Fibroblast of lung (primary cell): ENCODE measurements at places on chromosomes 1 and 21. TPM values are rescaled to one million over a fixed set of nuclear protein-coding genes. Genes with fewer than 3 reads are reported as not detected.
A peak's percentile ranks its signal among the peaks of the same experiment; 100 is the strongest.

DNA sequence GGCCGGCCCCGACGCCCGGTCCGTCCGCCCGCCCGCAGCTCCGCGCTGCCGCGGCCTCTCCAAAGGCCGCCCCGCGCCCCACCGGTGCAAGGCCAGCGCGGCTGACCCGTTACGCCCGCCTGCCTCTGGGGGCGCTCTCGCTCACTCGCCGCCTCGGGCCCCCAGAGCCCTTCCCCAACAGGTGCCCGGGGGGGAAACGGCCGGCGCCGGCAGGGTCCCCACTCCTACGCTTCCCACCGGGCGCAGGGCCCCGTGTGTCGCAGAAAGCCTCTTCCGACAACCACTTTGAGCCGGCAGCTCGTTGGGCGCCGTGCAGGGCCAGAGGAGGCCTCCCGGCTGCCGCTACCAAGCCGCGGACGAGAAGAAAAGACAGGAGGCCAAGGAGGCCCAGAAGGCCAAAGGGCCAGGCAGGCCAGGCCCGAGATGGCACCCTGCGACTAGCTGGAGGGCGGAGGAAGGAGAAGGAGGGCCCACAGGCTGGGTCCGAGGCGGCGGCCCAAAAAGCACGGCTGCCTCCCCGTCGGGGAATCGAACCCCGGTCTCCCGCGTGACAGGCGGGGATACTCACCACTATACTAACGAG is 64.9 kb upstream of the FCGR2A start:
- H3K27ac ChIP-seq = no peak overlapping the region
- DNase-seq = peak; percentile 51
- no peaks in the 10 kb centered on the region for H3K36me3 ChIP-seq
- no peaks in the 10 kb centered on the region for H3K27me3 ChIP-seq

DNA sequence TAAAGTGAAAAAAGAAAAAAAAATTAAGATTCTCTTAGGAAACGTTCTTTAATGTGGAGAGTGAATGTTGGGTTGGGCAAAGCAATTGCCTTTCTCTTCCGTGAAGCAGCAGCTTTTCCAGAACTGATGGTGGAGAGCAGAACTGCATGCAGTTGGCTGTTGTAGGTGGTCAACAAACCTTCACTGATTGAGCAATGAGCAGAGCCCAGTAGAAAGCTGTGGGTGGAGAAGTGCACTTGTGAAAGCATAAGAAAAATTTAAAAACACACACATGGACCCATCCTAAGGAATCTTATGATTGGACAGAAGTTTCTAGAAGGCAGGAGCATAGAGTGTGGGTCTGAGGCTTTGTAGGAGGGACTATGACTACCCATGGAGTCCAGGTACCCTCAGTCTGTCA is 4.5 kb downstream of the PRELP start:
- no peak overlapping the region for H3K4me3 ChIP-seq
- no peaks in the 10 kb centered on the region for H3K36me3 ChIP-seq
- peak overlapping the region; percentile 85 for H3K27ac ChIP-seq
- DNase-seq = peak; percentile 67
- H3K27me3 ChIP-seq = no peaks in the 10 kb centered on the region

GRCh38 chr1:224113545-224113917 is 380 bp upstream of the FBXO28 start:
- DNase-seq = no peak
- no peaks in the 10 kb centered on the region for H3K4me1 ChIP-seq
- H3K27me3 ChIP-seq = no peaks in the 10 kb centered on the region
- H3K27ac ChIP-seq = peak overlapping the region; percentile 93

GRCh38 chr1:223669003-223669795 is 3.7 kb upstream of the CAPN8 start:
- H3K4me3 ChIP-seq = no peak overlapping the region
- no peaks in the 10 kb centered on the region for H3K27me3 ChIP-seq

DNA sequence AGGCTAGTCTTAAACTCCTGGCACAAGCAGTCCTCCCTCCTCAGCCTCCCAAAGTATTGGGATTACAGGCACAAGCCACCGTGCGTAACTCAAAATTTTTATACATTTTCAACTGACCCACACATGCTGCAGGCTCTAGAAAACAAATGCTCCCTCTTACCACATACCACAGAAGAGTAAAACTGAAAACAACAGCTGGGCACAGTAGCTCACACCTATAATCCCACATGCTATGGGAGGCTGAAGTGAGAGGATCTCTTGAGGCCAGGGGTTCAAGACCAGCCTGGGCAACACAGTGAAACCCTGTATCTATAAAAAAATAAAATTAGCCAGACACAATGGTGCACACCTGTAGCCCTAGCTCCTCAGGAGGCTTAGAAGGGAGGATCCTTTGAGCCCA is 56.7 kb downstream of the AKT3 start:
- H3K4me1 ChIP-seq = no peaks in the 10 kb centered on the region
- no peaks in the 10 kb centered on the region for H3K27me3 ChIP-seq
- no peaks in the 10 kb centered on the region for H3K36me3 ChIP-seq

DNA sequence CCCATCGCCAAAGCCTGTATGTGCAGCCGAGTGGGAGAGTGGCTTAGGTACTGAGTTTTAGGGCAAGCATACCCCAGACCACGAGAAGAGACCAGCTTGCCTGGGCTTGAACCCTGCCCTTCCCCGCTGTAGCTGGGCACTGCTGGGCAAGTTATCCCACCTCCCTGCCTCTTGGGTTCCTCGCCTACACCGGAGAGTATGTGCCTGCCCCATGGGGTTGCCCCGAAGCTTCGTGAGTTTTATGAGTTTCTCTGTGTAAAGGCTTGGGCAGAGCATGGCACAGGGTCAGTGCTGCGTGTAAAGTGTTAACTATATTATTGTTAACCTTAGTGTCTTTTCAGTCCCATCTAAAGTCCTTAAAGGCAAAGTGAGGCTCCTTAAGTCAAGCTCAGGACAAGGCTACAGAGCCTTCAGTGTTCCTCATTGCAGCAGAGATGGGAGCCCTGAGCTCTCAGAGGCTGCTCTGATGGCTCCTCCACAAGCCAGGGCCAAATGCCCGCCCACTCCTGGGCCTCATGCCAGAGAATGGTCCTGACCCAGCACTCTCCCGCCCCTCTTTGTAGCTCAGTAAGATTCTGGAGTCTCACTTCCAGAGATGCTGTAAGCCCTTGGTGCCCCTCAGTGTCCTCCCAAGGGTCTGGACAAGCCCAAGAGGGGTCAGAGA is 37.0 kb upstream of the KCNA10 start:
- no peak overlapping the region for H3K27ac ChIP-seq
- H3K27me3 ChIP-seq = peaks cover 10% of the 10 kb centered on the region
- no peak overlapping the region for H3K4me3 ChIP-seq
- no peaks in the 10 kb centered on the region for H3K4me1 ChIP-seq
- H3K36me3 ChIP-seq = no peaks in the 10 kb centered on the region

GRCh38 chr1:226974544-226975258 is 34.6 kb downstream of the COQ8A start:
- H3K4me3 ChIP-seq = no peak overlapping the region
- no peaks in the 10 kb centered on the region for H3K27me3 ChIP-seq
- H3K4me1 ChIP-seq = peaks cover 7% of the 10 kb centered on the region
- peaks cover 4% of the 10 kb centered on the region for H3K36me3 ChIP-seq

DNA sequence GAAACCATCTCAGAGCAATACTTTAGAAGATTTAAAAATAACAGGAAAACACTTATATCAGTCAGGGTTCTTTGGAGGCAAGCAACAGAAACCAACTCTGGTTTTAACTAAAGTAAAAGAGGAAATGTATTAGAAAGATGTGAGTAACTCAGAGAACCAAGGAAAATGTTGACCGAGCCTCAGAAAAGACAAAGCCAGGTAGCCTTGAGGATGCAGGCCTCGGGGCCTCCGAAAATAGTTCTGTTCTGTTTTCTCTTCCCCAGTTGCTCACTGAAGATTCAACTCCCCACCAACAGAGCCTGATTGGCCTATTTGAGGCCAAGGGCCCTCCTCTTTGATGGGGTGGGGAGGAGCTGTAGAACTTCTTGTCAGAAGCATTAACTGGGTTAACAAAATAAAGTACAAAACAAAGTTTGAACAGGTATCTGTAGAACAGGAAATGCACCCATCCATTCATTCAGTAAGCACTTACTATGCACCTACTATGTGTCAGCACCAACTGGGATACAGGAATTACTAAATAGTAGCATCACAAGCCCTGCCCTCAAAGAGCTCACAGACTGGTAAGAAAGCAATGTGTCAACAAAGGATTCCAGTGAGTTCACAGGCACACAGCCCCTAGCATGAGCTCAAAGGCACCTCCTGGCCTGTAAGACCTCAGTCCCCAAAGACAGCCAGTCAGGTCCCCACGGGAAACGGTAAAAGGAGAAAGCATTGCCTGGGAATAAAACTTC is 12.6 kb downstream of the SLAMF8 start:
- no peak for DNase-seq
- H3K36me3 ChIP-seq = no peaks in the 10 kb centered on the region
- no peaks in the 10 kb centered on the region for H3K4me1 ChIP-seq
- H3K4me3 ChIP-seq = no peak overlapping the region
- no peaks in the 10 kb centered on the region for H3K27me3 ChIP-seq

- H3K4me3 ChIP-seq = no peak overlapping the region
- H3K27ac ChIP-seq = peak overlapping the region; percentile 70
These were observed 21.9 kb upstream of the ID3 start for GRCh38 chr1:23581219-23581618.

- H3K4me1 ChIP-seq = peaks cover 3% of the 10 kb centered on the region
- no peaks in the 10 kb centered on the region for H3K27me3 ChIP-seq
- no peaks in the 10 kb centered on the region for H3K36me3 ChIP-seq
These were observed 140.2 kb upstream of the HOOK1 start for GRCh38 chr1:59674595-59674994.

DNA sequence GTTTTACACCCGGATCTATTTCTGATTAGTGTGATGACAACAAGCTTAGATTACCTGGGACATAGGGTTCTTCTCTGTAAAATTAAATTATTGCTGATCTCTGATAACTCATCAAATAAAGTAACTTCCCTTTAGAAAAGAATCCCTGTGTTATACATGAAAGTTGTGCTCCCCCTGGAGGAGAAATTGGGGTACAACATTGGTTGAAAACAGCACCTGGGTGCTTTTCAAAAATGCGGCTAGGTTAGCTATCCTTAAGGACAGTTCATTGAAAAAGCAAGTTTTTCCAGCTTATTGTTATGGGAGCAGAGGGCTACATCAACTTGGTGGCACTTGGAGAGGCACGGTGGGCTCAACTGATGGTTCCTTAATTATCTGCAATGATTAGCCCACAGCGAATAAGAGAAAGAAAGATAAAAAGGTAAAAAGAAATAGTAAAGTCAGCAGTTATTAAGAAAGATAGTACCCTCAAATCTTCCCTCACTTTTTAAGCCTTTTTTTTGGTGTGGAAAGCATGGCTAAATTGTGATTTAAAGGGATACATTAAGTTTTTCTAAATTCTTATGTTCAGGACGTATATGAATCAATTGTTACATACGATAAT is 97.8 kb downstream of the FMN2 start:
- H3K36me3 ChIP-seq = no peaks in the 10 kb centered on the region
- DNase-seq = peak; percentile 29
- H3K4me1 ChIP-seq = no peaks in the 10 kb centered on the region
- no peak overlapping the region for H3K4me3 ChIP-seq
- no peaks in the 10 kb centered on the region for H3K27me3 ChIP-seq

DNA sequence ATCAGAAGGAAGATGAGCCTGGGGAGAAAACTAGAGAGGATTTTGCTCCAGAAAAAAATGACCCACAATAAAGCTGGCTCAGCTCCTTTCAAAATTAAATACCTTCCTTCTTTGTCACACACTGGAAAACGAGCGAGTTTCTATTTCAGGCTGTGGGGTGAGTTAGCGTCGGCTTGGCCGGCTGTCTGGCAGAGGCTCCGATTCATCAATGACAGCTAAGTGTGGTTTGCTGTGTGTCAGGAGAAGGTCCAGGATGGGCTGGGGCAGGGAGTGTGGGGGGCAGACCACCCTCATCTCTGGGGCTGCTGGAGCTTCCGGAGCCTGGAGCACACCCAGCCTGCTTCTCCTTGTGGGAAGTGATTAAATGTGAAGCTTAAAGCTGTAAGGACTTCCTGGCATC is 120.2 kb downstream of the ETS2 start:
- H3K4me1 ChIP-seq = peaks cover 10% of the 10 kb centered on the region
- peak overlapping the region; percentile 74 for H3K27ac ChIP-seq
- no peaks in the 10 kb centered on the region for H3K27me3 ChIP-seq

DNA sequence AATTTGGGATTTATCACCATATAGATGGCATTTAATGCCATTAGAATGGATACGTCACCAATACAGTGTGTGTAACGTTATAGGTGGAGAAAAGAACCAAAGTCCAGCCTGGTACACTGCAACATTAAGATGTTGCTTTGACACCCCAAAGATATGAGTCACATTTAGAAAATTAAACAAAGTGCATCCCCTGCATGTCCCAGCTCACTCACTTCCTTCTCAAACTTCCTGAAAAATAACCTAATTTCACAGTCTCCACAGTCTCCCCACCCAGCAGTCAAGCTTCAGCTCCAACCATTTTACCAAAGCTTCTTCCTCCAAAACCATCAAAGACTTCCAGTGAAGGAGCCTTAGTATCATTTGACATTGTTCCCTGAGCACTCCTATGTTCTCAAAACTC is 111.9 kb downstream of the OMA1 start:
- no peak for DNase-seq
- no peaks in the 10 kb centered on the region for H3K36me3 ChIP-seq
- H3K27ac ChIP-seq = no peak overlapping the region
- no peaks in the 10 kb centered on the region for H3K27me3 ChIP-seq
- no peak overlapping the region for H3K4me3 ChIP-seq

- H3K27ac ChIP-seq = no peak overlapping the region
- peaks cover 10% of the 10 kb centered on the region for H3K4me1 ChIP-seq
- no peaks in the 10 kb centered on the region for H3K36me3 ChIP-seq
- DNase-seq = no peak
These were observed 24.3 kb downstream of the STPG1 start for GRCh38 chr1:24389231-24389678.

GRCh38 chr21:45359451-45360217 is 45.3 kb upstream of the COL18A1 start:
- H3K27ac ChIP-seq = no peak overlapping the region
- no peak for DNase-seq
- H3K4me1 ChIP-seq = peaks cover 7% of the 10 kb centered on the region
- no peak overlapping the region for H3K4me3 ChIP-seq
- H3K36me3 ChIP-seq = no peaks in the 10 kb centered on the region
- H3K27me3 ChIP-seq = no peaks in the 10 kb centered on the region

DNA sequence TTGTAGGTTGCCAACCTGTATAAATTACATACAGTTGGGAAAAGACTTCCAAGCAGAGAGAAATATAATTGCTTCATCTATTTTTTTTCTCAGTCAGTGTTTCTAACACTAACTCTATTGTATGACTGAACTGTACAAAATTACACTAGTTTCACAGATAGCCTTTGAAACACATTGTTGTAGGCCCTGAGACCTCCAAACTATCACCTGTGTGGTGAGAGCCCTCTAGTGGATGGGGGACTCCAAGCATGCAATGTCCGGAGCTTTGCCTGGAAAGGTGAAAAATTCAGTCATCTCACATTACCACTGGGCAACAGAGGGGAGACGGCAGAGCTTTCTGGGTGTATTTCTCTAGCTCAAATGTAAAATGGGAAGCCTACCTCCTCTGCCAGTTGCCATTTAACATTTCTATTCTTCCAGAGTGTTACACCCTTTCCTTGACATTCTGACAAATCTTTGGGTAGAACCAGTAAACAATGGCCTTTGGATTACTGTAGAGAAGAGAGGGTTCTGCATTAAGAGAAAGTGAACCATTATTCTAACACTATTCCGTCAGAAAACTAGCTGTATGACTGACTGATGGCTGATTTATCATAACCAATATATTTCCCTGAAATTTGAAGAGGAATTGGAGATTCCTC is 212.2 kb downstream of the LYPLAL1 start:
- H3K36me3 ChIP-seq = no peaks in the 10 kb centered on the region
- H3K4me1 ChIP-seq = no peaks in the 10 kb centered on the region
- peak; percentile 73 for DNase-seq
- no peak overlapping the region for H3K4me3 ChIP-seq
- H3K27me3 ChIP-seq = no peaks in the 10 kb centered on the region
- no peak overlapping the region for H3K27ac ChIP-seq

AK5 gene
- 21.6 and 87.7 TPM in 2 replicates for total RNA-seq

NTRK1 gene
- not detected in 2 replicates for total RNA-seq

PIGC gene
- 16.4 and 20.3 TPM in 2 replicates for total RNA-seq

CAPN8 gene
- total RNA-seq = not detected in 2 replicates

TCHHL1 gene
- not detected in 2 replicates for total RNA-seq

MTMR11 gene
- total RNA-seq = 5.6 and 14.0 TPM in 2 replicates

C1orf87 gene
- under 0.01 and 0.50 TPM in 2 replicates for total RNA-seq

SELE gene
- not detected in 2 replicates for total RNA-seq
